H9 (cell line): ENCODE measurements at places on chromosomes 13 and 19.
A peak's percentile ranks its signal among the peaks of the same experiment; 100 is the strongest.

DNA sequence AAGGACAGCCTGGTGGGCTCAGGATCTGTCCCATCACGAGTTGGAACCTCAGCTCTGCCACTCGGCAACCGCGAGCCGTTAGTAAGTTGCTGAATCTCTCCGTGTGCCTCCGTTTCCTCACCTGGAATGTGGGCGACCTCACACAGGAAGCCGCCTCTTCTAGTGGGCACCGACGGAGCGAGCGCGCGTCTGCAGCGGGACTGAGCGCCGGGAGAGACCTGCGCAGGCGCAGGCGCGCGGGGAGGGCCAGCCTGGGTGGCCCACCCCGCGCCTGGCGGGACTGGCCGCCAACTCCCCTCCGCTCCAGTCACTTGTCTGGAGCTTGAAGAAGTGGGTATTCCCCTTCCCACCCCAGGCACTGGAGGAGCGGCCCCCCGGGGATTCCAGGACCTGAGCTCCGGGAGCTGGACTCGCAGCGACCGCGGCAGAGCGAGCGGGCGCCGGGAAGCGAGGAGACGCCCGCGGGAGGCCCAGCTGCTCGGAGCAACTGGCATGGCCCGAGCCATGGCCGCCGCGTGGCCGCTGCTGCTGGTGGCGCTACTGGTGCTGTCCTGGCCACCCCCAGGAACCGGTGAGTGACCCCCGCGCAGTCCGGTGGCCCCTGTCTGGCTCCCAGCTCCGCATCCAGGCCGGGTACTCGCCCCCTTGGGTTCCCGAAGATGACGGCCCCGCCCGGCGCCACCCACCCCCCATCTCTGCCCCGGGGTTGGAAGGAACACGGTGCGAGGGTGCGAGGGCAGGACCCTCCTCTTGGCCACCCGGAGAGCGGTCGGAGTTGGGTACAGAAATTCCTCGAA is at the start of gene PVR:
Gene PVR, plus strand, starts transcription at position 306 of the 797 bp plus-strand sequence. Its CDS starts 187 bp downstream, at position 493.
- DNase-seq = peak; percentile 75

DNA sequence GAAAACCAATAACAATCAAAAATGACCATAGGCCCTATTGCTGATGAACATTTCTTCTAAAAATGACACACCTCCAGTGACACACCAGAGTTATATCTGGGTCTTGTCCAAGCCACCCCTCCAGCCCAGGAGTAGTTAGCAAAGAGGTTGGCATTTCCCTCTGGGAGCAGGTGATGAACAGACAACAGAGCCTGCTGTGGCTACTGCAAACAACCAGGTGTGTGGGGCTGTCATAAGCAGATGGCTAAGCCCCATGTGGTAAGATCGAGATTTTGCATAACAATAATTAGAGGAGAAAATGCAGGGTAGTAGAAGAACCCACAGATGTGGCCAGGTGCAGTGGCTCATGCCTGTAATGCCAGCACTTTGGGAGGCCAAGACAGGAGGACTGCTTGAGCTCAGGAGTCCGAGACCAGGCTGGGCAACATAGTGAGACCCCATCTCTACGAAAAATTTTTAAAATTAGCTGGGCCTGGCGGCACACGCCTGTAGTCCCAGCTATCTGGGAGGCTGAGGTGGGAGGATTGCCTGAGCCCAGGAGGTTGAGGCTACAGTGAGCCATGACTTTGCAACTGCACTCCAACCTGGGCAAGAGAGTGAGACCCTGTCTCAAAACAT is 5.0 kb downstream of the XRCC1 start:
- DNase-seq = no peak

GRCh38 chr19:16180611-16181010 is 4.6 kb upstream of the FAM32A start:
- no peak for DNase-seq

- DNase-seq = no peak
Measured at GRCh38 chr13:76397413-76397812, 488.8 kb downstream of the KCTD12 start.

DNA sequence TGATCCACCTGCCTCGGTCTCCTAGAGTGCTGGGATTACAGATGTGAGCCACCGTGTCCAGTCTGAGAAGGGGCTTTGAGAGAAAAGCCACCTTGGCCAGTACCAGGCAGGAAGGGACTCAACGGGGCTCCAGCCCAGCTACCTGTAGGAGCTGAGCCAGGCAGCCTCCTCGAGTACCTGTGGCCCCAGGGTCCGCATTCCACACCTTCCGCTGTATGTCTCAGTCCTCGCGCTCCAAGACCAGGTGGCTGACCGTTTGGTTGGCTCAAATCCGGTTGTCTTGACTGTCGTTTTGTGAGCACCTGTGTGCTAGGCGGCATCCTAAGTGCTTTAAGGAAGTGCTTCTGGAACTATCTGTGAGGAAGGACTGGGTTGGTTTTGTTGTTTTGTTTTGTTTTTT is 16.2 kb downstream of the MARK4 start:
- no peak for DNase-seq

DNA sequence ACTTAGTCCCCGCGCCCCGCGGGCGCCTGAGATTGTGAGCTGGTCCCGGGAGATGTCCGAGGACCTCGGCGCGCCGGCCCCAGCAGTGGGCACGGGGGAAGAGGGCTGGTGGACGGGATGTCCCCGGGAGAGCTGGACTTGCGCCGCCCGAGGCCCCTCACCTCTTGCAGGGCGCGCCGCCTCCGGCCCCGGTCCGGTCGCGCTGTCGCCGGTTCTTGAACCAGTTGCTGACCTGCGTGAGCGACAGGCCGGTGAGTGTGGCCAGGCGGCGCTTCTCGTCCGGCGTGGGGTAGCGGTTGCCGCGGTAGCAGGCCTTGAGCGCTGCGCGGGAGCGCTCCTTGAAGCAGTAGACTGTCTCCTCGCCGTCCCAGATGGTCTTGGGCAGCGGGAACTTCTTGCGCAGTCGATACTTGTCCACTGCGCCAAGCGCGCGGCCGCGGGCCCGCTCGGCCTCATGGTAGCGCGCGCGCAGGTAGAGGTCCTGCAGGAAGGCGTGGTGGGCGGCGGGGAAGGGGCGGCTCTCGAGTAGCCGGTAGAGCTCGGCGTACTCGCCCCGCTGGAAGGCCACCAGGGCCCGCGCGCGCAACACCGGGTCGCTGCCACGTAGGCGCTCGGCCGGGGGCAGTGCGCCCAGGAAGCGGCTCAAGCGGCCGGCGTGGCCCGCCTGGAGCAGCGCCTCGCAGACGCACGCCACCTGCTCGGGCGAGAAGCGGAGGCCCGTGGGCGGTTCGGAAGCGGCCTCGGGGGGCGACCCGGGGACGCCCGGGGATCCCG is 984 bp downstream of the SIX5 start:
- peak; percentile 71 for DNase-seq

DNA sequence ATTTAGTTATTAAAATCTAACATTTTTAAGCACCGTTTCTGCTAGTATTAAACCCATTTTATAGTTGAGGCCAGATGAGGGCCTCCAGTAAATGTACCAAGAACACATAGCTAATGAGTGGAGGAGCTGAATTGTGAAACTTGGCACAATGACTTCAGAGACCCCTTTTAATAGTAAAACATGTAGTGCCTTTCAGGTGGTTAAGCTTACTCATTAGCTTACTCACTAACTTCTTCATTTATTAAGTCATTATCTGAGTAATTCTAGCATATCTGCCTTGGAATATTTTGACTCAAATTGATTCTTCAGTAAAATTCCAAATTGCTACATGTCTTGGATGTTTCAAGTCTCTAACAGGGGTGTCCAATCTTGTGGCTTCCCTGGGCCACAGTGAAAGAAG is 735.2 kb downstream of the LIG4 start:
- no peak for DNase-seq

DNA sequence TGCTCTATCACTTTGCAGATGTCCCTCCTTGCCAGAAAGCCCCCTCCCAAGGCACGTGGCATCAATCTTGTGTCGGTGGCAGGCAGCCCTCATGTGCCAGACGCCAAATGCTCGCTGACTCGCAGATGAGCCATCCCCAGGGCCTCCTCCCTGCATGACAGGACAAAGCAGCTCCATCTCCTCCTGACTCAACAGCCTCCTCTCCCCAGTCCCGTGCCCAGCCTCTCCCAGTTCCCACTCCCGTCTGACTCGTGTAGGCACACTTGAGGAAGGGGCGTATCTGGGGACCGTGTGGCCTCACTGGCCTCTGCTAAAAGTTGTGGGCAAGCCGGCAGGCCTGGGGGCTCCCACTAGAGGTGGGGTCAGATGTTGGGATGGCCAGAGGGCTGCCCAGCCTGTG is 133.6 kb downstream of the STK24 start:
- DNase-seq = no peak

- no peak for DNase-seq
Measured at GRCh38 chr13:35785576-35786303, 309.3 kb upstream of the MAB21L1 start.

- no peak for DNase-seq
Measured at GRCh38 chr19:1109032-1109551, 5.3 kb downstream of the GPX4 start.

DNA sequence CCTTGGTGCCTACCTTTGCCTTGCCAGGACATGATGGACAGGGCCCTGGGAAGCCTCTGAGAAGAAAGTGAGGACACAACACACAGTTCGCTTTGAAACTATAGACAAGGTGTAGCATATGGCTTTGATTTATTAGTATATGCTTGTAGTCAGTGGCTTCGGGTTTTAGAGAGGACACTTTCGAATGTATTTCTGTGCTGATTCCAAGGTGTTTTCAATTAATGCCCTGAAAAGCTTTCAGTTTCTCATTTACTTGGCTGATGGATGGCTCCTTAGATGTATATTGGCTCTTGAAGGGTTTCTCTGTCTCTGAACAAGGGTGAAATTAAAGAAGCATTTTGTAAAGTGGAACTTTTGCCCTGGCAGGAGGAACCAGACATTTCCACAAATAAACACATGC is 106.9 kb downstream of the POSTN start:
- DNase-seq = no peak

GRCh38 chr19:38285567-38285966 is 18.5 kb upstream of the C19orf33 start:
- DNase-seq = no peak

DNA sequence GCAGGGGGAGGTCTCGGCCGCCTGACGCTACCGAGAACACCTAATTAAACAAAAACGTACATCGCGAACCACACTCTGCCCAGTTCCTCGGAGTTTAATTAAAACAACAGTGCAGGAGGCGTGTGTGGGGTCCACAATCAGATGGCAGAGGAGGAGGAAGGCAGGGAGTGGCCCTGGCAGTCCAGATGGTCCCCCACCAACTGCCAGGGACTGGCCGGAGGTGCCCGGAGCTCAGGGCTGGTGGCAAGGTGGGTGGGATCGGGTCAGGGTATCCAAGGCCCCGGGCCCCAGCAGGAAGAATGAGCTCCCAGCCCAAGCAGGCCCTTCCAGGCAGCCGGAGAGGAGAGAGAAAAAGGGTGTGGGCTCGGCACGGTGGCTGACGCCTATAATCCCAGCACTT is 71.3 kb downstream of the PTPRS start:
- DNase-seq = no peak

DNA sequence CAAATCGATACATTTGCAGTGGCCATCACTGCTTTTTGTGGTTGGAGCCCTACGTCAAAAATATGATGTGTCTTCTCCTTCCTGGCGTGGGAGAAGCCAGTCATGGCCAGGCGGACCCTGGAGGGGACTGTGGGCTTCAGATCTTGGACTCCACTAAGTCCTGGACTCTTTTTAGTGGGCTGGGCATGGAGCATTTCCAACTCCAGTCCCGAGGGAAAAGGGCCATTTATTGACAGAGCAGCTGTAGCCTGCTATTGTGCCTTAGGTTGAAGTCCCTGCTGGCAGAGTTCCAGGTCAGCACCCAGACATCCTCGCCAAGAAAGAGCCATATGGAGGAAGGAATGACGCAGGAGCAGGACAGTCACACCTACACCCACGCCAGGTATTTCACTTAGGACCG is 179.2 kb upstream of the ZNF507 start:
- no peak for DNase-seq

- no peak for DNase-seq
Measured at GRCh38 chr19:48363500-48363809, 285 bp downstream of the TMEM143 start.

DNA sequence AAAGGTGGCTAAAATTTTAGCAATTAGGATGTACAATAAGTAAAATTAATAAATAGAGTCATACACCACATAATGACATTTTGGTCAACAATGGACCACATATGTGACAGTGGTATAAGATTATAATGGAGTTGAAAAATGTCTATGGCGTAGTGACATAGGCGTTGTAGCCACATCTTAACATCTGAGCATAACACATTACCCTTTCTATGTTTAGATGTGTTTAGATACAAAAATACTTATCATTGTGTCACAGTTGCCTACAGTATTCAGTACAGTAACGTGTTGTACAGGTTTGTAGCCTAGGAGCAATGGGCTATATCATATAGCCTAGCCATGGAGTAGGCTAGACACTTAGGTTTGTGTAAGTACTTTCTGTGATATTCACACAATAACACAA is 111.2 kb downstream of the LRCH1 start:
- no peak for DNase-seq

DNA sequence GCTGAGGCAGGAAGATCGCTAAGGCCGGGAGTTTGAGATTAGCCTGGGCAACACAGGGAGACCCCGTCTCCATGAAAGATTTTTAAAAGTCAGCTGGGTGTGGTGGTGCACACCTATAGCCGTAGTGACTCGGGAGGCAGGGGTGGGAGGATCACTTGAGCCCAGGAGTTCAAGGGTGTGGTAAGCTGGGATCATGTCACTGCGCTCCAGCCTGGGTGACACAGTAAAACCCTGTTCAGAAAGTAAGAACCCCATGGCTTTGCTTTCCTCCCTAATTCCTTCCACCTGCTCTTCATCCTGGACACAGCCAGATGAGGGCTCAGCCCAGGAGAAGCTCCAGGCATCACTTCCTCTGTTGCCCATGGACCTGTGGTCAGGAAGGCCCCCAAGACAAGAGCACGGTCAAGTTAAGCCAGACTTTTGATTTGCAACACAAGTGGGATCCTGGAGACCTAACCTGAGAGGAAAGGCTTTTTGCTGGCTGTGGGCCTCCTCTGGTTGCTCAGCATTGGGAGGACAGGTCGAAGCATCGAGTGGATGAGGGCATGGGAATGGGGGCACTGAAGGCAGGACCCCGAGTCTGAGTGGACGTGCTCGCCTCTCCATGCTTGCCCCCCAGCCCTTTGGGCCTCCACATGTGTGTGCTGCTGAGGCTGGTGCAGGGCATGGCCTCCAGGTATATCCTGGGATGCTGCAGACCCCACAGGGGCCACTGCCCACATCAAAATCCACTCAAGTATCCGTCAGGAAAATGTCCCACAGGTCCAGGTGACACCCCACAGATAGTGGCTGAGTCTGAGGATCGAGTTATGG is 25.4 kb downstream of the TUBA3C start:
- DNase-seq = no peak

DNA sequence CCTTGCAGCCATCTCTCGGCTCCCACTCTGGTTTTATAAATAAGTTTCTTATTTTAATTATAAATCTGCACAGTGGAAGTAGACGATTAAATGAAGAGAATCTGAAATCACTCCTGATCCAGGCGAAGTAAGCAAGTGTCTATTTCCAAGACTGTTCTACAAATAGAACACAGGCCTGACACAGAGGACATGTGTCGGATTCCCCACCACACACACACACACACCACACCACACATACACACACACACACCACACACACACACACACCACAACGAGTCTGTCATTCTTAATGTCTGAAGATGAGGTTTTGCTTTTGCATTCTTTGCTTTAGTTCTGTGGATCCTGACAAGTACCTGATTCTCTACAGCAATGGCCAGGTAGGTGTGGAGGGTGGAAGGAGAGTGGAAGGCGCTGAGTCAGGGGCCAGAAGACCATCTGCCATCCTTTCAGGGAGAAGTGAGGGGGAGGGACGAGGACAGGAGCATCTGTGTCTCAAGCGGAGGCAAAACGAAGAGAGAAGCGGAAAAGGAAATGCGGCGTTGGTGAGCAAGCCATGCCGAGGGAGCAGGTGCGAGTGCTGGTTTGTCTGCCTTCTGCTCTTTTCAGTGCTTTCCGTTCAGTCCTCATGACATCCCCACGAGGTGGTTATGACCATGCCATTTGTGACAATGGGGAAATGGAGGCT is 110.2 kb downstream of the TEX26 start:
- no peak for DNase-seq
